ENCODE measurements at places on chromosomes 7 and 10. TPM values are rescaled to one million over a fixed set of nuclear protein-coding genes. Genes with fewer than 3 reads are reported as not detected.
A peak's percentile ranks its signal among the peaks of the same experiment; 100 is the strongest.

- no peaks in the 10 kb centered on the region for H3K36me3 ChIP-seq
- H3K27me3 ChIP-seq: no peaks in the 10 kb centered on the region
- H3K4me3 ChIP-seq: no peak overlapping the region
- DNase-seq: peak; percentile 26
- H3K27ac ChIP-seq: no peak overlapping the region
Observed at GRCh38 chr10:125260260-125260659, 99.9 kb upstream of the CTBP2 start.

DNA sequence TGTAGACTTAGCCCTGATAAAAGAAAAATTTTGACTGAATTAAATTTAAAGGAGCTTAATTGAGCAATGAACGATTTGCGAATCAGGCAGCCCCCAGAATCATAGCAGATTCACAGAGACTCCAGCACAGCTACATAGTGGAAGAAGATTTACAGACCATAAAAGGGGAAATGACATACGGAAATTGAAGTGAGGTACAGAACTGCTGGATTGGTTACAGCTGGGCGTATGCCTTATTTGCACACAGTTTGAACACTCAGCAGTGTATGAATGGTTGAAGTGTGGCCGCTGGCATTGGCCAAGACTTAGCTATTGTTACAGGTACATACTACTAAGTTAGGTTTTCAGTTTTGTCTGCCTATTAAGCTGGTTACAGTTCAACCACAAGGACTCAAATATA is 433.5 kb upstream of the CELF2 start:
- H3K27ac ChIP-seq: no peak overlapping the region
- no peaks in the 10 kb centered on the region for H3K36me3 ChIP-seq
- H3K27me3 ChIP-seq: no peaks in the 10 kb centered on the region

Gene GLRX3
- total RNA-seq: 129 TPM

DNA sequence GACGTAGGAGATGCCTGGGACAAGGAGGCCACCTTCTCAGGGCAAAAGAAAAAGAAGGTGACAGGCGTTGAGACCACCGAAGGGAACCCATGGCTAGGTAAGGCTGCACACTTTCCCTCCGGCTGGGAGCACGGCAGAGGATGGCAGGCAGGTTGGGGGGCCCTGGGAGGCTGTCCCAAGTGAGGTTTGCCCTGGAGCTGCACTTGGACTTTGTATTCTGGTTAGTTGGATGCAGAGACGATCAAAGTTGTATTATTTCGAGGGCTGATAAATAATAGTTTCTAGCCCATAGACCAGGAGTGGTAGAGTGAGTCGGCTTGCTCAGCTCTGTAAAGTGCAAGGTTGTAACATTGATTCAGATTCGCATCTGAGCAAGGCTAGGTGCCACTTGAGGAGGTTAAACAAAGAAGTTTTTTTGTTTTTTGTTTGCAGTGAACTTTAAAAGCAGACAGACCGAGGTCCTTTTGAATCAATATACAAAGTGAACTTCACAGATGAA is 608 bp downstream of the ENTPD7 start:
- peaks cover 27% of the 10 kb centered on the region for H3K27me3 ChIP-seq
- peaks cover 29% of the 10 kb centered on the region for H3K36me3 ChIP-seq
- peak overlapping the region; percentile 87 for H3K4me3 ChIP-seq
- peaks cover 3% of the 10 kb centered on the region for H3K4me1 ChIP-seq
- no peak for DNase-seq

DNA sequence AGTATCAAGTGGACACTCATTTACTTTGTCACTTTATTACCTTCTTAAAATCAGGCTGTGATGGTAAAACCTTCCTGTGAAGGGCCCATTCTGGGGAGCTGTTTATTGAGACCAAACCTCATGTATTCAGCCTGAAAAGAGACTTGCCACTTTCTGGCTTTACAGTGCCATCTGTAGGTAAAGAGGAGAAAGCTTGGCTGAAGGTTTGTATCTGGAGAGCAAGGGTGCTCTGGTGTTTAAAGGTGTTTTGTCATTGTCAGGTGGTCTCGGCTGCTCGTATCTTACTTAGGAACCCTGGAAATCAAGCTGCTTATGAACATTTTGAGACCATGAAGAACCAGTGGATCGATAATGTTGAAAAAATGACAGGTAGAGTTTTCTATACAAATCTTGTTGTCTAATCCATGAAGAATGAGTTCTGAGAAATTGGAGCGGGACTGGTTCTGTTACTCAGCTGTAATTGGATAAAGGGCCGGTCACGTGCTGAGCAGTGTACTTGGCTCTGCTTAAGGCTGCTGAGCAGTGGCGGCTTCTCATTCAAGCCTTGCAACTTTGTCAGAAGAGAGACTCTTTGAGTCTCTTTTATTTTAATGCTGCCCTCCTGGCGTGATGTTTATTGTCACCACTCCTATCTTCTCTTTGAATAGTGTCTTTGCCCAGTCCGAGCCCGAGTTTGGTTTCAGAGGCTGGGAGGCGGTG is 46.9 kb downstream of the AP3M1 start:
- H3K4me3 ChIP-seq: no peak overlapping the region
- peaks cover 90% of the 10 kb centered on the region for H3K36me3 ChIP-seq
- no peak overlapping the region for H3K27ac ChIP-seq

GRCh38 chr10:62054408-62054807 is 152.9 kb downstream of the ARID5B start:
- no peak overlapping the region for H3K4me3 ChIP-seq
- H3K27me3 ChIP-seq: no peaks in the 10 kb centered on the region
- no peaks in the 10 kb centered on the region for H3K36me3 ChIP-seq
- no peak for DNase-seq
- no peak overlapping the region for H3K27ac ChIP-seq

Gene SAMD9L
- not detected for total RNA-seq

DNA sequence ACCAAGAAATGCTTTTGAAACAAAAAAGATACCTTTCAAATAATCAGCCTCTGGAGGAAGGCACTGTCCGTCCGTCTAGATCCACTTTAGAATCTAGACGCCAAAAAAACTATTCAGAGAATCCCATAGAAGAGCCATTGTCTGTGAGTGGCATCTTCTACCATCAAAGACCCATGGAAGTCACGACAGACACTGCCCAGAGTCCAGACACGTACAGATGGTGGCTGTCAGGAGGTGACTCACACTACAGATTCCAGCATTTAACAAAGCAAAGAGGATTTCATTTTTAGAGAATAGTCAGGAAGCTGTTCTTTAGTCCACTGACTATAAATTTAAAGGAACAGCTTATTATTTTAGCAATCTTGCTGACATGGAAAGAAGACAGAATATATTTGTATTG is 11.7 kb downstream of the C1QL3 start:
- H3K4me3 ChIP-seq: no peak overlapping the region
- DNase-seq: no peak
- H3K27me3 ChIP-seq: no peaks in the 10 kb centered on the region
- H3K36me3 ChIP-seq: no peaks in the 10 kb centered on the region
- no peaks in the 10 kb centered on the region for H3K4me1 ChIP-seq

GRCh38 chr10:2949948-2950354 is 117.4 kb upstream of the PFKP start:
- H3K27me3 ChIP-seq: no peaks in the 10 kb centered on the region
- no peaks in the 10 kb centered on the region for H3K4me1 ChIP-seq
- no peak for DNase-seq
- H3K4me3 ChIP-seq: no peak overlapping the region
- no peak overlapping the region for H3K27ac ChIP-seq
- no peaks in the 10 kb centered on the region for H3K36me3 ChIP-seq

DNA sequence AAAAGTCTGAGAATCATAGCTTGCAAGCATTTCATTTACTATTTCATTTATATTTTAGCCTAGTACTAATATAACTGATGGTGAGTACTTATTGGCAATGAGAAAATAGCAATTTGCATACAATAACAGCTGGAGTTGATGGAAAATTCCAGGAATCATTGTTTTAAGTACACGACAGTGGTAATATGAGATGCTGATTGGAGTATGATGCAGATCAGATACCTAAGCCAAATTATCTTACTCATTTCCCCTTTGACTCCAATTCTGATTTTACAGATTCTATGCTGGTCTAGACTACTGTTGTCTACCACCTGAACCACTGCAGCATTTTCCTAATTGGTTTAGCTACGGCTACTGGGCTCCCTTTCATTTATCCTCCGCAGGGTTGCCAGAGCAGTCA is 36.7 kb downstream of the GNG11 start:
- H3K4me3 ChIP-seq: no peak overlapping the region
- H3K4me1 ChIP-seq: no peaks in the 10 kb centered on the region
- H3K27ac ChIP-seq: no peak overlapping the region
- no peaks in the 10 kb centered on the region for H3K36me3 ChIP-seq
- no peaks in the 10 kb centered on the region for H3K27me3 ChIP-seq
- no peak for DNase-seq

GRCh38 chr7:108166687-108167086 is 36.5 kb upstream of the LAMB4 start:
- no peaks in the 10 kb centered on the region for H3K27me3 ChIP-seq
- H3K27ac ChIP-seq: no peak overlapping the region
- peaks cover 3% of the 10 kb centered on the region for H3K4me1 ChIP-seq
- H3K4me3 ChIP-seq: no peak overlapping the region
- no peak for DNase-seq

DNA sequence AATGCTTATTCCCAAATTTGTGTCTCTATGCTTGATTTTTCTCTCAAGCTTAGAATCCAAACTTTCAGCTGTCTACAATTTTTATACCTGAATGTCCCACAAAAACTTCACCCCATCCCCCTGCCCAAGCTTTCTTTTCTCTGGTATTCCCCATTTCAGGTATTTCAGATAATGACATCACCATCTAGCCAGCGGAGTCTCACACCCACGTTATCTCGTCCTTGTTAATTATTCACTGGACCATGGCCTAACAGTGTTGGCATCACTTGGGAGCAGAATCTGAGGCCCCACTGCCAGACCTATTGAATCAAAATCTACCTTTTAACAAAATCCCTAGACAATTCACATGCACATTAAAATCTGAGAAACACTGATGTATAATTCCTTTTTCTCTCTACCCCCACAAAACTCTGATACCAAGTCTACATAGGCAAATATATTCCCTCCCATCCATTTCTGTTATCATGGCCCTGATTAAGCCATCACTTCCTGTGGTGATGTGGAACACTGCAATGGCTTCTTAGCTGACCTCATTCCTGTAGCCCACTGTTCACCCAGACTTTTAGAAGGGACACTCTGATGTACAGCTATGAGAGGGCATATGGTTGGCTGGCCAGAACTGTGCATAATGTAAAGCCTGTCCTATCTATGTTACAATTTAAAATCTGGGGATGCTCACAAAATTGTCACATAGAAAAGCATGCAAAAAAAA is 31.4 kb downstream of the ZNF438 start:
- no peak overlapping the region for H3K27ac ChIP-seq
- peak; percentile 51 for DNase-seq
- no peak overlapping the region for H3K4me3 ChIP-seq
- no peaks in the 10 kb centered on the region for H3K36me3 ChIP-seq

- no peak overlapping the region for H3K27ac ChIP-seq
- no peaks in the 10 kb centered on the region for H3K4me1 ChIP-seq
- H3K36me3 ChIP-seq: peaks cover 8% of the 10 kb centered on the region
- H3K27me3 ChIP-seq: no peaks in the 10 kb centered on the region
Observed at GRCh38 chr10:34392641-34393170, 422.4 kb downstream of the PARD3 start.

Gene SLC39A12
- total RNA-seq: not detected

Gene PTPRN2
- total RNA-seq: 0.55 TPM

GRCh38 chr7:157020514-157021070 is 10.1 kb upstream of the MNX1 start:
- H3K4me1 ChIP-seq: peaks cover 11% of the 10 kb centered on the region
- H3K27me3 ChIP-seq: peaks cover 100% of the 10 kb centered on the region
- H3K36me3 ChIP-seq: no peaks in the 10 kb centered on the region
- no peak overlapping the region for H3K27ac ChIP-seq
- DNase-seq: peak; percentile 74

GRCh38 chr10:62795100-62795499 is 9.4 kb upstream of the ADO start:
- H3K27ac ChIP-seq: no peak overlapping the region
- H3K4me3 ChIP-seq: no peak overlapping the region
- no peaks in the 10 kb centered on the region for H3K27me3 ChIP-seq
- no peaks in the 10 kb centered on the region for H3K36me3 ChIP-seq
- DNase-seq: no peak

Gene PIP
- total RNA-seq: not detected

Gene GPR15LG
- not detected for total RNA-seq

- no peak overlapping the region for H3K27ac ChIP-seq
- no peaks in the 10 kb centered on the region for H3K27me3 ChIP-seq
- H3K4me3 ChIP-seq: no peak overlapping the region
- DNase-seq: no peak
Observed at GRCh38 chr10:17464545-17464944, 10.2 kb upstream of the ST8SIA6 start.

Measured in endodermal cell (in vitro differentiated cells).